ENCODE measurements at places on chromosomes 7 and 10. TPM values are rescaled to one million over a fixed set of nuclear protein-coding genes. Genes with fewer than 3 reads are reported as not detected.

PIP gene
- not detected for polyA plus RNA-seq

- no peak for DNase-seq
These were observed 79.3 kb downstream of the CSTF2T start for GRCh38 chr10:51620131-51620530.

DNA sequence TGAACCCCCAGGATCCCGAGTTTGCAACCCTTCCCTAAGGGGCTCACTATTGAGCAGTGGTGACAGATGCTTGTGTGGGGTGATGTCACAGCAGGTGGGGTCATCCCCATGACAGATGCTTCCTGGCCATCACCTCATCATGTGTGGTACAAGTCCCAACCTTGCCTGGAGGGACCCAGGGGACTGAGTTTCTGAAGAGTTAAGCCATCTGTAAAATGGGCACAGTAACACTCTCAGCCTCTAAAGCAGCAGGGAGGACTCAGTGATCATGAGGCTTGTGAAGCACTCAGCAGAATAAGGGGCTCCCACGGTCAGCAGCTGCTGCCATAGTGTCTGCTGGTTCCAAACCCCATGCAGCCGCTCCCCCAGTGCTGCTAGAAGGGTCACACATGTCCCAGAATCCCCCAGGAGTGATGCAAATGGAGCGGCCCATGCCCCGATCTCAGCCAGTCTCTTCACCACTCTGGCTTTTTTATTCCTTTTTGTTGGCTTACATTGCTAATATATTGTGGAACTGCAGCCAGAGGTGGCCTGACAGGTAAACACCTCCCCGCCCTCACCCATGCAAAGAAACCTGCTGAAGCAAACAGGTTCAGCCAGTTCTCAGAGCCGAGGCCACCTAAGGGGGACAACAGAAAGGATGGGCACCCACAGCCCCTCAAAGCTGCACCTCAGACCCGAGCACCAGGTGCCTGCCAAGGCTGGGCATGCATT, 102.1 kb upstream of the PDGFA start:
- peak; percentile 78 for DNase-seq

DNA sequence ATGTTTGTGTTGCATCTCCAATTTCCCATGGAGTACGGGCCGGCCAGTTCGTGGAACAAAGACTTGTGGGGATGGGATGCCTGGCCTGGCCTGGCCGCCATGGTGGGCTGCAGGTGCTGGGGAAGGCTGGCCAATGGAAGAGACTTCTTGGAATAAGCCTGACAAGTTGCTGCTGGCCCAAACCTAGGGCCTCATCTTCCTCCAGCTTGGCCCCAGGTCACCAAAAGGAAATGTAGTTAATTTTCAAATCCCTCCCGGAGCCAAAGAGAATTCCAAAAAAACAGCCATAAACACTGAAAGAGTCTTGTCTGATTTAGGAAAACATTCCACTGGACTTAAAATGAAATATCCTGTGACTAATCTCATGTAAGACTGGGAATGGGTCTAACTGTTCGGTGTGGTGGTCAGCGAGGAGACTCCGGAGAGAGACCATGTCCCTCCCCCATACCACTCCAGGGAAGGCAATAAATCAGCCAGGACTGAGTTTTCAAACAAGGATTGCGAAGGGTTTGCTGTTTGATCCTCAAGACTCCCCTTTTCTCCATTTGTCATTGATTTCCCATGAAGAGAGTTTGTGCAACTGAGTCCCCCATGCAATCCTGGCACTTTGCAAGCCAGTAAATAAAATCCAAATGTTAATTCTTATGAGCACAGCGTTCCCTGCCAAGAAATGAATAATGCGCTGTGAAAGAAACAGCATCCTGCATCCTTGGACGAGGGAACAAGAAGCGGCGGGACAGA, 128.7 kb upstream of the HABP2 start:
- DNase-seq: no peak

DNA sequence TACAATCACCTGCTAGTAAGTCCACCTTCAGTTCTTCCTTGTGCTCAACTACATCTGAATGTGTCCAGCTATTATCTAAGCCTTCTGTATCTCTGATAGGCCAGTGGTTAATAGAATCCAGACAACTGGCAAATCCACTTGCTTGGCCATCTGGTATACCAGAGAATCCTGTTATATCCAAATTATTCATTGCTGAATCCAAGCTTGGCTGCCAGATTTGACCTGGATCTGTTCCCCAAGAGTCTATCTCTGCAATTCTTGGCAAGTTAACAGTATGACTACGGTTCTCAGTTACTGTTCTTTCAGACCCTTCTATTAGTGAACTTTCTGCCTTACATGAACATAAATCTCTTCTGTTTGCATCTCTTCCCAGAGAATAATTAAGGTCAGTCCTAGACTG, 154.6 kb upstream of the TARP start:
- peak; percentile 10 for DNase-seq

ERVW-1 gene
- polyA plus RNA-seq: not detected

DNA sequence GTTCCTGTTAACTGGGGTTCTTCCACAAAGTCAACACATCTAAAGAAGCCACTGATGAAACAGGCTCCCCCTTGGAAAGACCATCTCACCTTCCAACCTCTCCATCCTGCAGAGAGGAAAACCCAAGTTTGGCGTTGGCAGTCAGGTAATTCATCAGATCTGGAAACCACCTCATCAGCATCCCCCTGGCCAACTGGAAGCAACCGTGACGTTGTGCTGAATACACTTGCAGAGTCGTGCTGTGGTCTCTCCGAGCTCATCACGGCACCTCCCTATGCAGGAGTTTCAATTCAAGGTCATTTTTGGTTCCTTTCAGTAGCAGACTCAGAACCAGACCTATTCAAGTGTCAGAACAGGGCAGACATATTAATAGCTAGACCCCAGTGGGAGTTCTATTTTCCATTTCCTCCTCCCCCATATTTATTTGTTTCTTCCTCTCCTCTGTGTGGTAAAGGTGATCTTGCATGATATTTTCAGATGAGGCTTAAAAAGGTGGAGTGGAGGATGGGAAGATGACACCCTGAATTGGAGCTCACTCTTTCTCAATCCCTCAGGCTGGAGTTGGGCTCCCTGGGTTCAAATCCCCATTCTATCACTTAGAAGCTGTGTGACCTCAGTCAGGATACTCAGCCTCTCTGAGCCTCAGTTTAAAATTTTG, 149.1 kb upstream of the ADO start:
- DNase-seq: no peak

FAM13C gene
- 5.9 TPM for polyA plus RNA-seq

DNA sequence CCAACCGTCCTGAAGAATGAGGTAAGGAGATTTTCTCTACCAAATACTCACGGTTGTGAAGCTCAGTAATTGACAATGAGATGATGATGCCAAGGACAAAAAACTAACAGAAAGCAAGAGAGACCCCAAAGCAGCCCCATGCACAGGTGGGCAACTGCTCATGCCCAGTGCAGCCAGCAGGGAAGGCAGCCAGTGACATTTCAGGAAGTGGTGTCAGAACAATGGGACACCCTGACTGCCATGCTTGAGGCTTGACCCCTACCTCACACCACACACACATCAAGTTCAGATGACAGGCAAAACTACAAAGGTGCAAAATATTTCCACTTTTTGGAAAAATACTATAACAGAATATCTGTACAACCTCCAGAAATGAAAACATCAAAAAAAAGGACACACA, 66.9 kb downstream of the CFAP46 start:
- DNase-seq: no peak

GRCh38 chr7:28942168-28942567, 16.0 kb downstream of the TRIL start:
- DNase-seq: no peak

DNA sequence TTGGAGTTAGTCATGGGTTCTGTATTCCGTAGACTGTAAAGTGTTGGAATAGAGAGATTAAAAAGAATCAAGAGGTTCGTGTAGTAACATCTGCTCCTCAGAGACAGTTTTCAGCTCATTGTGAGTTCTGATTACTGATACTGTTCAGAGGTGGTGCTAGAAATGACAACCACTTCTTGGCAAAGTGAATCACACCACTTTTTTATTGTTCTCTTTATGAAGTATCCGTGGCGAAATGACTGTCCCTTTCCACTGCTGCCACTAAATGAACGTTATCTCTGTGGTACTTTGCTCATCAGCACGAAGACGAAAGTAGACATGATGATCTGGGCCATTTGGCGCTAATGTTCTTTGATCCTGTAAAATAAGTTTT, 860 bp downstream of the RPP30 start:
- no peak for DNase-seq

Measured in urinary bladder (tissue), 4 donors.